ENCODE measurements at places on chromosomes 5 and 9.

DNA sequence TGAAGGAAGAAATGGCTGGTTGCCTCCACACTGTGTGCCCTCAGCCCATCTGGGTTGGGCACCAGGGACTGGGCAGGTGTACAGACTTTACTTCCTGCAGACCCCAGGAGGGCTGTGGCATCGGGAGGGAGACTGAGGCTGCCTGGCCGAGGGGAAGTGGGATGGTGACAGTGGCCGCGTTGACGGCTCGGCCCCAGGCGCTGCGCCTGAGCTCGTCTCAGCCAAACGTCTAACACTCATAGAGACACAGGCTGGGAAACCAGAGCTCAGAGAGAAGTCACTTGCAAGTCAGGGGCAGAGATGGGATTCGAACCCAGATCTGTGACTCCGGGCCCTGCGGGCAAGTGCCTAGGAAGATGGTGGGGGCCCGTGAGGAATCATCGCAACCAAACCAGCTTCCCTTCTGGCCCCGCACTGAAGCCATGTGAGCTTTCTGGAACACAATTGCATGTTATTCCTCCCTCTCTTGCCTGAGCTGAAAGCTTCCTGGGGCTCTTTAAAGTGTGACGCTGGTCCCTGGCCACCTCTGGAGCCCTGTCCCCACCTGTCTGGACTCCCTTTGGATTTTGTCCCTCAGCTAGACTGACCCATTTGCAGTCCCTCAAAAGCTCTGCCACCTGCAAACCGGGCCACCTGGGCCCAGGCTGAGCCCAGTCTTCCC is 53.1 kb upstream of the FUBP3 start:
- DNase-seq, result no peak

DNA sequence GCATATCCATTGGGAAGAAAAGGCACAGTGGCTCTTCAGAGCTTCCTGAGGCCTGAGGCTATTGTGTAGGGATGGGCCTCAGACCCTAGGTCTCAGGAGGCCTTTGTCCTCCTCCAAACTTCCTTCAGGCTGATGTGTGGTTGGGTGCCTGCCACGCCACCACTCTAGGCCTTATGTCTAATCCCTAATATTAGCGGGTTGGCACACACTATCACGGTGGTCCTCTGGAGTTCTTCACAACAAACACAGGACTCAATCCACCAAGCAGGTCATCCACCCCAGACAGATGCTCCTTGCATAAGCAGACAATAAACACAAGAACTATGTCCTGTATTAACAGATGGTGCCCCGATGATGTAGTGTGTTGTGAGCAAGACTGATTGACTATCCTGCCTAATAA is 31.0 kb upstream of the FSTL4 start:
- no peak for DNase-seq

DNA sequence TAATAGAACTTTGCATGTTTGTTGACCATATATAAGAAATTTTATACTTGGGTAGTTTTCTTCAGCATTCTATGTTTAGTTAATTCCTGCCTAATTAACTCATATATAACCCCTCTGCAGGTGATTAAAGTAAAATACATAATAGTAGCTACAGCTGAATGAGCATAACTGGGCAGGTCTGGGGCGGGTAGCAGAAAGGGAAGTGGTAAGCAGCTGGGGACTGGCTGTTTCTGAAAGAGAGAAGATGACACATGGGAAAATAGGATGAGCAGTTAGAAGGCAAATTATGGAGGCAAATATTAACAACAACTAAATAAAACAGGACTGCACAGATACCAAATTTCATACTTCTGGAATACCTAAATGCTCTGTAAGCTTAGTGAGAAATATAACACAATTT is 128.1 kb downstream of the CPLANE1 start:
- DNase-seq, result no peak

DNA sequence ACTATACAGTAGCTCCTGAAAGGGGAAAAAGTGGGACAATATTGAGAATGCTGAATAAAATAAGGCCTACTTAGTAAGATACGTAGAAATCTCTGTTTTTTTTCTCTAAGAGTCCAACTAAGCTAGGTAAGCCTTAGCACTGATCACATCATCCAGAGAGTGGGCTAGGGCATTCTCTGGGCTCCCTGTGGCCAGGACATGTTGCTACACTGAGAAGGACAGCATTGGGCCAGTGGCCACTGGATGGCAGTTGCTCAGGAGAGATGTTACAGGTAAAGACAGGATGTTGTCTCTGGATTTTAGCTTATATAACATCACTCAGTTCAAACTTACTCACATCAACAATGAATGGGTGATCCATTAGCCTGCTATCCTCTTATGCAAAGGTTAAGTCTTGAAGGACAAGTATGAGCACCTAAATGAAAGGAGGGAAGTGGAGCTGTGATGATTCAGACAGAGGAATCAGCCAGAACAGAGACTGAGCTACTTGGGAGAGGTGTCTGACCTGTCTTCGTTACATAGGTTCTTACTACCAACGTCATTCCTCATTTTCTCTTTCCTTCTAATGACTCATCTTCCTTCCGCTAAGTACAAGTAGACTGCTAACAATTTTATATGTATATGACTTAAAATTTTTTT is 226.6 kb upstream of the ADCY2 start:
- no peak for DNase-seq

- DNase-seq, result no peak
Measured at GRCh38 chr5:115946655-115947054, 15.6 kb upstream of the LVRN start.
